ENCODE measurements at places on chromosomes 16 and 17.
A peak's percentile ranks its signal among the peaks of the same experiment; 100 is the strongest.

DNA sequence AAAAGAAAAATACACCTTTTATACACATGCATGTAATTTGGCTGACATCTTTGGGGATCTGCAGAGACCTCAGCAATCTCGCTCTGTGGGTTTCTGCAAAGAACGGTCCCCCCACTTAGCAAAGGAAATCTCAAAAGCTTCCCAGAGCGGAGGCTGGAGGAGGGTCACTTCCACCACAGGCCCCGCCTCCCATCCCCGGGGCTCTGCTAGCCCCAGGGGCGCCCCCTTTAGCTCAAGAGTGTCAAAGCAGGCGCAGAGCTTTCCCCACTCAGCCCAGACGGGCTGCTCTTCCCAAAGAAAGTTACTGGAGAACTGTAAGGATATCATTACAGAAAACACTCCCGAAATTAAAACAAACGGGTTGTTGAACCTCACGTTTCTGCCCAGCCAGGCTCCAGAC, 11.4 kb downstream of the SLC13A5 start:
- DNase-seq = no peak

DNA sequence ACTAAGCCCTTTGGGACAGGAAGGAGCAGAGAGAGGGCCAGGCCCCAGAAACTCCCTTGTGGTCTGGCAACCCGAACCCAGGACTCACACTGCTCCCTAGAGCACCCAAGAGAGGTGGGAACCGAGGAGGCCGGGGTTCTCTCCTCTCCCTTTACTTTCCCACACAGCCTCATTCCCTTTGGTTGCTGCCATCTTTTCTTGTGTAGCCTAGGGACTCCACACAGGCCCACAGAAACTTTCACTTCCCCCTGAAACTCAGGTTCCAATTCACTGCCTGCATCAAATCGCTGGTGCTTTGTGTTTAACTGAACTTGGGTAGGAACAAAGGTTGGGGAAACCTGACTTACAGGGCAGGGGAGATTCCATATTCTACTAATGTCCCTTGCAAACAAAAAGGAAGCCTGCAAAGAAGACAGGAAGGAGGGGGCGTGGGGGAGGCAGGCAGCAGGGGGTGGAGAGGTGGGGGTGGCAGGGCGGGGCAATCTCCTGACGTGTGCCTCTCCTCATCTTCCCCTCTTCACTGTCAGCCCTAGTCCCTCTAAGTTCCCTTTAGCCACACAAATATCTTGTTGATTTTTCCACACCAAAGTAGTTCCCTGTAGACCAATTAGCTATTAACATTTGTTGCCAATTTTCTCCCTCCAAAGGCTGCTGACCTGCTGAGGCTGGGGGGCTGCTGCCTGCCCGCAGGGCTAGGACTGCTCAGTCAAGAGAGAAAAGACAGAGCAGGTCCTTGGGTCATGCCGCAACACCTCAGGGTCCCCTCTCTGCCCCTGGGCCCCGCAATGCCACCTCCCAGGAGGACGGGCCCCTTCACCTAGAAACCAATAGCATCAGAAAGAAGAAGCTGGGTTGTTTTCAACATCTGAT, 8.0 kb downstream of the ST3GAL2 start:
- DNase-seq = peak; percentile 87

DNA sequence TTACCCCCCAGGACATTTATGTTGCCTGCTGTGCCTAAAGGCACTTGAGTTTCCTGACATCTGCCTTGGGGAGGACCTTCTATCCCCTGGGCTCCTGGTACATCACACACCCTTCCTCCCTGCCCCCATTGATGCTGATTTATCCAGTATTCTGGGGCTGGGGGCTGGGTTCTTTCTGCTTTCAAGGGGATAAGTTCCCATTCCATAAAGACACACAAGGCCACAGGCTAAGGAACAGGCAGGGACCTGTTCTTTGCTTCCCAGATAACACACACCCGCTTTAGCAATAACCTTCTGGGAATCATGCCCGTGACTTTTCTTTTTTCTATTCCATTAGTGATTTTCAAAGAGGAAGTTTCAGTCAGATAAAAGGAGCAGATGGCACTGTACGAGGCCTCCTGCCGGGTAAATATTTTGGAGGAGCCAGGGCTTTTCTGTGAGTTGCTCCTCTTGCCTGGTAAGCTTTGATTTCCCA, 30.6 kb downstream of the CHD9 start:
- no peak for DNase-seq

DNA sequence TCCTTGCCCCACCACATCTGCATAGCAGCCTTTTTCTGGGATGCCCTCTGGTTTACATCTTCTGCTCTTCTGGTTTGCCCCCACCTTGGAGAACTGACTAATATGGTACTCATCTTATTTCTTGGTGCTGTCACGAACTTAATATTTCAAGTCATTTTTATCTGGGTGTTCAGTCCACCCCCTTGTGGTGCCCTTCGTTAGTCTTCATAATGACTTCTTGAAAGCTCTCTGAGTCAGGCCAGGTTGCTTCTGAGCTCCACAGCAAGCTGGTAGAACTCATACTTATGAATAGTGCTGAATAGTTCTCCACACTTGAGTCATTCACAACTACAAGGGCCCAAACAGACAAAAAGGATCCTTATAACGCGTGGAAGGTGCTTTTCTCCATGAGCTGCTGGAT, 35.8 kb upstream of the TEKT3 start:
- DNase-seq = no peak

GRCh38 chr16:6993544-6993943, 339.1 kb upstream of the RBFOX1 start:
- no peak for DNase-seq

Data from MV-4-11 (cell line).